Neuronal stem cell (in vitro differentiated cells): ENCODE measurements at places on chromosomes 6 and 20.

DNA sequence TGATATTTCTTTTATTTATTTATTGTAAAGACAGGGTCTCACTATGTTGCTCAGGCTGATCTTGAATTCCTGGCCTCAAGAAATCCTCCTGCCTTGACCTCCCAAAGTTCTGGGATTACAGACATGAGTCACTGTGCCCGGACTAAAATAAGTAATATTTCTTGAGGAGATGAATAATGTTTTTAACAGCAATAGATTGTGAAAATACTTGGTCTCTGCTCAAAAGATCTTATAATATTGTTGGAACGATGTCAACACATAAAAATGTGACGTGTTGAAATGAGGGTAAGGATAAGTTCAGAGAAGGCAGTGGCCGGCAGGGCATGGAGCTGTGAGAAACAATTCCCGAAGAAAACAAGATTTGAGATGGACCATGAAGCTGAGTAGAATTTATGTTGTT is 178.7 kb downstream of the GJA1 start:
- DNase-seq = no peak

DNA sequence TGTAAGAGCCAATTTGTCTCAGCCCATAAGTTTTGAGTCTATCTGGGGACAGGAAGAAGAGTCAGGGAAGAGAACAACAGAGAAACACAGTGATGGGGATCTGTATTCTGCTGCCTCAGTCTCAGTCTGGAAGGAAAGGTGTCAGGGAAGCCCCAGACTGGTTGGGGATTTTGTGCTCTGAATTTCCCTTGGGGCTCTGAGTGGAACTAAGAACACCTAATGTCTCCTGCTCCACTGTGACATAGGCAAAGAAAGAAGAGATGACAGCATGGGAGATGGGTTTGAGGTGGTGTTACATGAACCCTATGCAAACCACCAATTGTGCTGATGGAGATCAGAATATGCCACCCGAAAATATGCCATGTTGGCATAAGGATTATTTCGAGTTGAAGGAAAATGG is 139.5 kb upstream of the MYLIP start:
- no peak for DNase-seq

DNA sequence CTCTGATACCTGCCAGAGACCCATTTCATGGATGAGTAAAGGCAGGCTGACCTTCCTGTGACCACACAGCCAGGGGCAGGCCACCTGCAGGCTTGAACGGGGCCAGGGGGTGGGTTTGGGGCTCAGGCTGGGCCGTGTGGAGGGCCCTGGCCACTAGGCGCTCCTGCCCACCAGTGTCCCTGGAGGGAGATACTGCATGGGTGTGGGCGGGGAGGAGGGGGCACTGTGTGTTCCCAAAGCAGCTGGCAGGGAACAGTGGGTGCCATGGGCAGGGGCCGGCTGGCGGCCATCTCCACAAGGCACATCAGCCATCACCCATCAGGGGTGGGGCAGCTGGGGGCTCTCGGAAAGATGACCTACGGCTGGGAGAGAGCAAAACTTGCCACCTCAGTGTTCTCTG is 15.4 kb downstream of the SRC start:
- no peak for DNase-seq

DNA sequence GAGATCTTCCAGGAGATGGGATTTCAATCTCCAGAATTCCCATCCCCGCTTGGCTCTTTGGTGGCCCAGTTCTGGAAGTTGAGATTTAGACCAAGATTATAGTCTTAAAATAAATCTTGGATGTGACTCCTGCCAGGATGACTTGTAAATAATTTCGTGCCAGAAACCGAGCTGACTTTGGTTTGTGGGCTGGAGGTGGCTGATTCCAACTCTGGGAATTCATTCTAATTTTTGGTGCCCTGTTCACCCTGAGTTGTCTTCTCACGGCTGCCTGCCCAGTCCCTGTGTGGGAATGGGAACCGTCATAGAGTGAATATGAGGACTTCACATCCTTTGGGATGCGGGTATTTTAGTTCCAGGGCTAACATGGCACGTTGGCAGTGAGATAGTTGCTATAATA is 64.8 kb downstream of the JARID2 start:
- DNase-seq = no peak

- DNase-seq = no peak
Measured at GRCh38 chr6:153976921-153977693, 61.9 kb upstream of the OPRM1 start.

GRCh38 chr6:12119085-12119588 is 107.0 kb downstream of the HIVEP1 start:
- DNase-seq = no peak
